ENCODE measurements at places on chromosomes 6 and 20. TPM values are rescaled to one million over a fixed set of nuclear protein-coding genes. Genes with fewer than 3 reads are reported as not detected.
A peak's percentile ranks its signal among the peaks of the same experiment; 100 is the strongest.

GRCh38 chr6:104682722-104683643 lies 176.7 kb downstream of the HACE1 start:
- H3K4me1 ChIP-seq = no peaks in the 10 kb centered on the region
- H3K27ac ChIP-seq = no peak overlapping the region
- DNase-seq = no peak
- no peaks in the 10 kb centered on the region for H3K36me3 ChIP-seq
- H3K27me3 ChIP-seq = no peaks in the 10 kb centered on the region

- no peak overlapping the region for H3K4me3 ChIP-seq
- no peak for DNase-seq
- peaks cover 4% of the 10 kb centered on the region for H3K4me1 ChIP-seq
- no peaks in the 10 kb centered on the region for H3K27me3 ChIP-seq
- H3K36me3 ChIP-seq = no peaks in the 10 kb centered on the region
Measured at GRCh38 chr6:158009935-158010585, 28.4 kb downstream of the SYNJ2 start.

- H3K27ac ChIP-seq = no peak overlapping the region
- no peaks in the 10 kb centered on the region for H3K36me3 ChIP-seq
- peaks cover 25% of the 10 kb centered on the region for H3K4me1 ChIP-seq
Measured at GRCh38 chr20:3081641-3082040, 2.9 kb downstream of the AVP start.

GRCh38 chr6:166638573-166638964 lies 11.5 kb upstream of the RPS6KA2 start:
- H3K36me3 ChIP-seq = no peaks in the 10 kb centered on the region
- no peak overlapping the region for H3K4me3 ChIP-seq
- no peak overlapping the region for H3K27ac ChIP-seq
- no peak for DNase-seq
- H3K27me3 ChIP-seq = no peaks in the 10 kb centered on the region

DNA sequence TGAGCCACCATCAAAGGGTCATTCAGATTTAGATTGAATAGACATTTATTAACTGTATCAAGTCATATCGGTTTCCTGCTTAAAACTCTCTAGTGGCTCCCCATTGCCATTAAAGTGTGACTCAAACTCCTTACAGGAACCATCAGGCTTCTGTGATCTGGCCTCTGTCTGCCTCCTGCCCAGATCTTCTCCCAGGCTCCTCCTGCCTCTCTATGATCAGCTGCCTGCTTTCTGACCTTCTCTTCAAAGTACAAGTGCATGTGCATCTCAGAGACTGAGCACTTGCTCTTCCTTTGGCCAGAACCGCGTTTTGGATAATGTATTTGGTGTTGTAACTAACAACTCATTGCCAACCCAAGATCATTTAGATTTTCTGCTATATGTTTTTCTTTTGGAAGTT lies 52.7 kb downstream of the IL20RA start:
- H3K36me3 ChIP-seq = no peaks in the 10 kb centered on the region
- peaks cover 6% of the 10 kb centered on the region for H3K27me3 ChIP-seq
- no peaks in the 10 kb centered on the region for H3K4me1 ChIP-seq
- no peak overlapping the region for H3K4me3 ChIP-seq

GRCh38 chr6:139829576-139829975 lies 455.1 kb upstream of the CITED2 start:
- no peaks in the 10 kb centered on the region for H3K27me3 ChIP-seq
- no peak overlapping the region for H3K4me3 ChIP-seq
- H3K27ac ChIP-seq = no peak overlapping the region
- no peaks in the 10 kb centered on the region for H3K36me3 ChIP-seq
- DNase-seq = no peak
- H3K4me1 ChIP-seq = no peaks in the 10 kb centered on the region

DNA sequence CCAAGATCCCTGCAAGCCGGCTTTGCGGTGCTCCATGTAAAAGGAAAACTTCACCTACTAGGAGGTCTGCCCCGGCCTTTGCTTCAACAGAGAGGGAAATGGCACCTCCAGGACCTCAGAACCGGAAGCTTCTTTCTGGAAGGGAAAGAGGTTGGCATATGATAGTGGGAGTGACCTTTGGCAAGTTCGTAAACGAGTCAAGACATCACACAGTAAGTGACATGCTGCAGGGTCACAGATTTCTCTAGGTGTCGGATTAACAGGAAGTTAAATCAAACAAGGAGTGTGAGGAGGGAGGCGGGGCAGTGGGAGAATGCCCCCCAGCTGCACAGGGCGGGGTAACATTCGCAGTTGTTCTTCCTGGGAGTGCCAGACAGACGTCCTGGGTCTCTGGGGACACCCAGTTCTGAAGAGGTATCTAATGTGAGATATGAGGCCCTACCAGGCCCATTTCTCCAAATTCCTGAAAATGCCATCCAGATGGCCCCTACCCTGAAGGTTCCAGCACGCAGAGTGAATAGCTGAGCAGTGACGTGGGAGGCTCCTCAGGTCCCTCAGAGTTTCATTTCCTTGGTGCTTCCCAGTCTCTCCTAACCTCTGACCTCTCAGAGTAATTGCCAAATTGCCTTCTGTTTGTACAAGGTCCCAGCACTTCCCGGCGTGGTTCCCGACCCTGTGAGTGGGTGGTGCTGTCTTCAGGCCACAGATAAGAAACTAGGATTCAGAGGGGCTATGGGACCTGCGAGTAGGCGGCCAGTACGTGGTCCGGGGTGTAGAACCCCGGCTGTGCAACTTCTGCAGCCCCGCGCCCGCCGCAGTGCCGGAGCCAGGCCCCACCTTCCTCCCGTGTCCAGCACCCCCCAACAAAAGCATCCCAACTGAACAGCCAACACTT lies 1.9 kb downstream of the RRBP1 start:
- DNase-seq = no peak
- no peaks in the 10 kb centered on the region for H3K27me3 ChIP-seq
- H3K4me3 ChIP-seq = peak overlapping the region; percentile 89
- H3K4me1 ChIP-seq = peaks cover 11% of the 10 kb centered on the region
- peaks cover 41% of the 10 kb centered on the region for H3K36me3 ChIP-seq
- H3K27ac ChIP-seq = peak overlapping the region; percentile 97

- peaks cover 26% of the 10 kb centered on the region for H3K4me1 ChIP-seq
- H3K27me3 ChIP-seq = no peaks in the 10 kb centered on the region
- peak overlapping the region; percentile 11 for H3K4me3 ChIP-seq
- H3K36me3 ChIP-seq = no peaks in the 10 kb centered on the region
Measured at GRCh38 chr6:28977341-28978132, 27.6 kb downstream of the ZNF311 start.

DNA sequence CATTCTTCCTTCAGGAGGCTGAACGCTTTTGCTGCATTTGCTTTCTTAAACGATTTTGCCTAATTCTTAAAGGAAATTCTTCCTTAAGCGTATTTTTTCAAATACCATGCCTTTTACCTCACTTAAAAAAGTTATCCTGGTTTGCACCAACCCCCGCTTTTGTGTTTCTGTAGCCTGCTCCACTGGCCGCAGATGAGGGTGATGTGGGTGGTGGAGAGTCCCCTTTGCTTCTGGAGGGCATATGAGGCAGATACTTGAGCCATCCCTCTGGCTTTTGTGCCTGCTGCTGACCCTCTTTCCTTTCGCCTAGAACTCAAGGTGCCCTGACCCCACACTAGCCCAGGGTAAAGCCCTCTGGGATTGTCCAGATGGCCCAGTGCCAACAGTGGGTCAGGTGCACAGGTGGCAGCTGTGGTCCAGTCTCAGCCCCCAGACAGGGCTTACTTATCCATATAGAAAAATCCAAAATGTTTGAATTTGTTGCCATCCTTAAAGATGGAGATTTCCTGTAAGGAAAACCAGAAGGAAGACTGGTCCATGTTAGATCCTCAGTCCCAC lies 43.9 kb downstream of the SPATA2 start:
- no peak for DNase-seq
- H3K4me1 ChIP-seq = no peaks in the 10 kb centered on the region
- no peaks in the 10 kb centered on the region for H3K27me3 ChIP-seq
- peaks cover 96% of the 10 kb centered on the region for H3K36me3 ChIP-seq
- no peak overlapping the region for H3K27ac ChIP-seq
- H3K4me3 ChIP-seq = no peak overlapping the region

DNA sequence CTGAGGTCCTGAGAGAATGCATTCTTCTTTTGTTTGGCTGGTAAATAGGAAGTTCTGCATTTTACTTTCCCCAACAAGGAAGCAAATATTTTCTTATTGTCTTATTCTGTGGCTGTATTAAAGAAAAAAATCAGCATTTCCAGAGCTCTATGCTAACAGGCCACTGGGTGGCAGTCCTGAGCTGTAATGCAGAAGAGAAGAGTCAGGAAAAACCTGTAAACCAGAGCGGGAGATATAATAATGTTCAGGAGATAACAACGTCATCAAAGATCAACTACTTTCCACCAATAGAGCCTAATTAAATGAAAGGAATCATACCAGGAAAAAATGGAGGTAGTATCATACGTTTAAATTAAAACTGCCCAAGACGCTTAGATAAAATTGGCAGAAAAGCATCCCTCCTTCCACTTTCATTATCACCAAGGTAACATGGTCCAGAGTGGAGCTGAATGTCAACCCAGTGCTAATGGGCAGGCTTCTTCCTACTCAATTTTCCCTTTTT lies 55.6 kb upstream of the CARMIL1 start:
- peaks cover 4% of the 10 kb centered on the region for H3K4me1 ChIP-seq
- H3K27me3 ChIP-seq = no peaks in the 10 kb centered on the region
- peak overlapping the region; percentile 17 for H3K4me3 ChIP-seq
- no peak for DNase-seq
- H3K36me3 ChIP-seq = no peaks in the 10 kb centered on the region

- no peak overlapping the region for H3K27ac ChIP-seq
- H3K4me3 ChIP-seq = no peak overlapping the region
- no peaks in the 10 kb centered on the region for H3K4me1 ChIP-seq
- no peak for DNase-seq
- no peaks in the 10 kb centered on the region for H3K27me3 ChIP-seq
Measured at GRCh38 chr20:4283016-4283415, 267.7 kb upstream of the RNF24 start.

DNA sequence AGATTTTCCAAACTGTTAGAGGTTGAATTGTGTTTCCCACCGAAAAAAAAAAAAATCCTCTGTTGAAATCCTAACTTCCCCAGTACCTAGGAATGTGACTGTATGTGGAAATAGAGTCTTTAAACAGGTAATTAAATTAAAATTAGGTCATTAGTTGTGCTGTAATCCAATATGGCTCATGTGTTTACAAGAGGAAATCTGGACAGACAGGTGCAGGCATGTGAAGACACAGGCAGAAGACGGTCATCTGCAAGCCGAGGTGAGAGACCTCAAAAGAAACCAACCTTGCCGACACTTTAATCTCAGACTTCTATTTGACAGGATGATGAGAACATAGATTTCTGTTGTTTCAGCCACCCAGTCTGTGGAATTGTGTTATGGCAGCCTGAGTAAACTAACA lies 28.6 kb upstream of the EZR start:
- no peak for DNase-seq
- H3K4me3 ChIP-seq = no peak overlapping the region
- H3K27me3 ChIP-seq = no peaks in the 10 kb centered on the region
- H3K4me1 ChIP-seq = peaks cover 19% of the 10 kb centered on the region
- H3K36me3 ChIP-seq = no peaks in the 10 kb centered on the region
- H3K27ac ChIP-seq = peak overlapping the region; percentile 91

DNA sequence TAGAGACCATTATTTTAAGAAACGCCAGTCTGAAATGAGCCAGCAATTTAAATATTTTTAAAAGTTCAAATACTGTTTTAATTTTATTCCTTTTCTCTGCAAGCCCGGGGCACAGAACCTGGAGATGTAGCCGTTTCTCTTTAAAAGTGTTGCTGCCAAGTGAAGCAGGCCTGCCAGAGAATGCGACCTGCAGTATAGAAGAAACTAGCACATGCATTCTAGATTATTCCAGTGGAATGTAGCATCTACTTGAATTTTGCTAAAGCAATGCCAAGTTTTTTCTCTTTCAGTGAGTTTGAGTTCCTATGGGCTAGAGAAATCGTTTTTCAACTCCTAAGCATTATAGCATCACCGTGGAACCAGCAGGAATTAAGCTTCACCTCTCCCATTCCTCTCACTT lies 101.3 kb downstream of the QRSL1 start:
- no peaks in the 10 kb centered on the region for H3K27me3 ChIP-seq
- H3K27ac ChIP-seq = no peak overlapping the region
- DNase-seq = no peak
- H3K4me3 ChIP-seq = no peak overlapping the region

DNA sequence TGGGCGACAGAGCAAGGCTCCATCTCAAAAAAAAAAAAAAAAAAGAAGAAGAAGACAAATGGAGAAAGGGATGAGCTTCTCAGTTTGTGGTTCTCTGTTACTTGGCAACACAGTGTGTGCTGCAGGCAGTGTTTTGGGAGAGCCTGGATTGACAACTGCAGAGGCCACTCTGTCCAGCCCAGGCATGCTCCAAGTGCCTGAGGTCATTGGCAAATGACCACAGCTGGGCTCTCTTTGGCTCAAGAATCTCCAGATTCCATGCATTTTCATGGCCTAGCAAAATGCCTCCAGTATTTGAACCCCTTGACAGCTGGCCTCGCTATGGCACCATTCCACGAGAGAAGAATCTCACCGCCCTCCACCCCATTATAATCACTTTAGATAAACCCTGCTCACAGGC lies 126.2 kb downstream of the ANKRD60 start:
- no peaks in the 10 kb centered on the region for H3K36me3 ChIP-seq
- DNase-seq = no peak
- H3K27me3 ChIP-seq = no peaks in the 10 kb centered on the region
- no peak overlapping the region for H3K4me3 ChIP-seq
- H3K27ac ChIP-seq = no peak overlapping the region

- H3K27ac ChIP-seq = no peak overlapping the region
- no peak overlapping the region for H3K4me3 ChIP-seq
- H3K36me3 ChIP-seq = no peaks in the 10 kb centered on the region
- H3K27me3 ChIP-seq = no peaks in the 10 kb centered on the region
- H3K4me1 ChIP-seq = no peaks in the 10 kb centered on the region
- DNase-seq = no peak
Measured at GRCh38 chr6:42599558-42599957, 35.7 kb downstream of the UBR2 start.

GRCh38 chr20:4549711-4550259 lies 171.9 kb upstream of the PRND start:
- no peak overlapping the region for H3K4me3 ChIP-seq
- H3K36me3 ChIP-seq = no peaks in the 10 kb centered on the region
- no peak for DNase-seq
- H3K27ac ChIP-seq = no peak overlapping the region
- H3K27me3 ChIP-seq = no peaks in the 10 kb centered on the region

DNA sequence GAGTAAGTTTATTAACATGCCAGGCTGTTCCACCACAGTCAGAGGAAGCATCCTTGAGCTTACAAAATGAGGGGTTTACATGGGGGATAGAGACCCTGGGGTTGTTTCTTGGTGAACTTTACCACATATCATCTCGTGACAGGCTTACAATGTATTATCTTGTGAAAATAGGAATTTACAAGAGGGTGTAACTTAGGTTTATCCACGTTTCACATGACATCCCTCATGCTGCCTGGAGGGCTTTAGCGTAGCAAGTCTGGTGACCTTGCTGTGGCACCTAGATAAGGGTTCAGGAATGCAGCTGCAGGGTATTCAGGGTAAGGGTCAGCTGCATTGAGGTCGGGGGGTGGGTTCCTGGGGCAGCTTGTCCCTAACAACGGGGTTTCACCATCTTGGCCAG lies 154.6 kb upstream of the ARG1 start:
- no peak for DNase-seq
- H3K27me3 ChIP-seq = peaks cover 7% of the 10 kb centered on the region
- H3K4me1 ChIP-seq = no peaks in the 10 kb centered on the region
- H3K4me3 ChIP-seq = no peak overlapping the region
- no peak overlapping the region for H3K27ac ChIP-seq
- H3K36me3 ChIP-seq = no peaks in the 10 kb centered on the region

TCF15 gene
- not detected for total RNA-seq

GJA10 gene
- total RNA-seq = not detected

ENPP5 gene
- 1.4 TPM for total RNA-seq

PRDM13 gene
- not detected for total RNA-seq

ZSCAN23 gene
- total RNA-seq = 1.1 TPM

MCHR2 gene
- not detected for total RNA-seq

DDO gene
- not detected for total RNA-seq

PREP gene
- total RNA-seq = 11.9 TPM

BACH2 gene
- total RNA-seq = 6.1 TPM

Data from esophagus squamous epithelium (tissue), 5 donors.